ENCODE measurements at places on chromosomes 4 and X.

DNA sequence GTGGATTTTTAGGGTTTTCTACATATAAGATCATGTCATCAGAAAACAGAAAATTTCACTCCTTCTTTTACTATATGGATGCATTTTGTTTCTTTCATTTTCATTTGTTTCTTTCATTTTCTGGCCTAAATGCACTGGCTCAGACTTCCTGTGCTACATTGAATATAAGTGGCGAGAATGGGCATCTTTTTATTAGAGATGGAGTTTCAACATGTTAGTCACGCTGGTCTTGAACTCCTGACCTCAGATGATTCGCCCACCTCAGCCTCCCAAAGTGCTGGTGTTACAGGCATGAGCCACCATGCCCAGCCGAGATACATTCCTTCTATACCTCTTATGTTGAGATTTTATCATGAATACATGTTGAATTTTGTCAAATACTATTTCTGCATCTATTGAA, 61.8 kb downstream of the BRWD3 start:
- no peak for DNase-seq

- no peak for DNase-seq
These were observed 36.6 kb upstream of the UGT2A1 start for GRCh38 chr4:69689599-69689998.

DNA sequence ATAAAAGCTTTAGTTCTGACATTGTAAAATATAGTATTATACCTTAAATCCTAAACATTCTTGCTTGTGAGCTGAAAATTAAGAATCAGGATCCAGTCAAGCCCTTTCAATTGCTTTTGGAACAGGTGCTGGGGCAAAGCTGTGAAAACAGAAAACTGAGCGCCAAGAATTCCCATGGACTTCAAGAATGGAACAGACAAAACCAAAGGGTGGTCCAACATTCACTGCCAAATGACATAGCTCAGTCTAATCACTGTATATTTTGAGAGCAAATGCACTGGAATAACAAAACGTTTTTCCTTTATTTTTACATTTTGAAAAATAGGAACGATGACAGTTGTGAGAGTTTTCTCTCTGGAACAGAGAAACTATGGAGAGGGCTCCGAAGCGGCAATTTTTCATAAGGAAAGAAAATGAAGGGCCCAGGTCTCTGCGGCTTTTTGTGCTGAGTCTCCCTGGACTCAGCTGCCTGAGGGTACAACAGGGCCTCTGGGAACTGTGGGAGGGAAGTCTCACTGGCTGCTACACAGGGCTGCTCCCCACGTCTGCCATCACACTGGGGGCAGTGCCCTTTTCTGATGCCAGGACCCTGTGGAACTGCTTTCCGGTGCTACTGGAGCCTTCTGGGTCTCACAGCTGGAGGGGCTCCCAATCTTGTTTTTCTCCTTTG, 56.0 kb upstream of the BMPR1B start:
- no peak for DNase-seq

GRCh38 chr4:47690611-47691010, 147.3 kb downstream of the CORIN start:
- no peak for DNase-seq

- no peak for DNase-seq
These were observed 91.7 kb upstream of the PHOX2B start for GRCh38 chr4:41839916-41840854.

DNA sequence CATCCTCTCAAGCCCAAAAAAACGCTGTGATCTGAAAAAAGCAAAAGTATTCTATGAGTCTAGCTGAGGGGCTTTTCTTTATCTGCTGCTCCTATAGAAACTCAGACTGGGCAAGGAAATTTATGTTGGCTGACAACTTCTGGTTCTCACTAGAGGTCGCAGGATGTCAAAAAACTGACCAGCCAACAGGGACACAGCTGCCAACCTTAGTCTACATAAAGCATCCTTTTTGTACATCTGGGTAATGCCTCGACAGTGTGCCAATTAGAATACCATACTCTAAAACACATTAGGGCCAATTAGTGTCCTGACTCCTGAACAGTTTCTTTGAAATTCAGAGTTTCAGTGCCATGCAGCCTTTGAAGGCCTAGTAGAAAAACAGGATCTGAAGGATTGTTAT, 8.8 kb upstream of the TLL1 start:
- no peak for DNase-seq

DNA sequence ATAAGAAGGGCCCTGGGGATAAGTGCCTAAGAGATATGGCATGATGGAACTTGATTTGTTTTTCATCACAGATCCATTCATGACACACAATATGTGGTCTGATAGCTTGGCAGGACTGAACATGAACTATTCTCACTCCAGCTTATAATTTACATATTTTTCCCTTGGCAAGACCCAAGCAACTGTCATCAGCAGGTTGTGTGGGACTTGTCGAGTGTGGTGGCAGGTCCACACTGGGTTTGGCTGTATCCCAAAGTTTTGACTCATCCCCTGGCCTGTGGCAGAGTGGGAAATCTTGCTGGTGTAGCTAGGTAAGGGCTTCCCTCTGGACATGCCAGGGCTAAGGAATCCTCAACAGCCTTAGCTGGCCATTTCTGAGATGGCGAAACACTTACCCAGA, 81.0 kb upstream of the STIM2 start:
- no peak for DNase-seq

DNA sequence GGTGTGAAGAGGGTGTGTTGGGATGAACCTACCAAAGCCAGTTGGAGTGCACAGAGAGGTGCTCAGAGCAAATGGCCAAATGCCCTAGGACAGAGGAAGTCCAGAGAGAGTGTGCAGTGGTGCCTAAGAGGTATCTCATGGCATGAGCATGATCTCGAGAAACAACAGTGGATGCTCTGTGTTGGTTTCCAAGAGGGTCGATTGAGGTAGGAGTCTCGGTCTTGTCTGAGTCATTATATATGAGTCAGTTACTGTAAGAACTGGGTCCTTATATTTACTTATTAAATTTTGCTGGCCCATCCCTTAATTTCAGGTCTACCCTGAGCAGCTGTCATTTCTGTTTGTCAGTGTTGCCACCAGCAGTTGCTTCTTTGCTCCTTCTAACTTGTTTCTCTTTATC, 86.6 kb upstream of the TMEM150C start:
- no peak for DNase-seq

DNA sequence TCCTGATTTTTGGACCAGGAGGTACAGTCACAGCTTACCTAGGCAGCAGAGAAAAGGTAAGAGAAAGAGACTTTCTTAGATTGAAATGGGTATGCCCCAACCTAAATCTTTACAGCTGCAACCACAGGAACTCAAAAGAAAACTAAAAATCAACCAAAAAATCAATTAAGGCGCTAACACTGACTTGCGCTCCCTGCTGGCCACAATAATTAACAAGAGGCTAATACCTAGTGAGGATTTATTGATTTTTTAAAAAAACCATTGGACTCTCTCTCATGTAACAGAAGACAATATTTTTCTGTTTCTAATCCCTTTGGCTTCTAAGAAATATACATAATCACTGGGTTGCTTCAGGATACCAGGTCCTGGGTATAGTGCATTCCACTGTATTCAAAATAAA, 153.9 kb upstream of the TENM3 start:
- DNase-seq = no peak

DNA sequence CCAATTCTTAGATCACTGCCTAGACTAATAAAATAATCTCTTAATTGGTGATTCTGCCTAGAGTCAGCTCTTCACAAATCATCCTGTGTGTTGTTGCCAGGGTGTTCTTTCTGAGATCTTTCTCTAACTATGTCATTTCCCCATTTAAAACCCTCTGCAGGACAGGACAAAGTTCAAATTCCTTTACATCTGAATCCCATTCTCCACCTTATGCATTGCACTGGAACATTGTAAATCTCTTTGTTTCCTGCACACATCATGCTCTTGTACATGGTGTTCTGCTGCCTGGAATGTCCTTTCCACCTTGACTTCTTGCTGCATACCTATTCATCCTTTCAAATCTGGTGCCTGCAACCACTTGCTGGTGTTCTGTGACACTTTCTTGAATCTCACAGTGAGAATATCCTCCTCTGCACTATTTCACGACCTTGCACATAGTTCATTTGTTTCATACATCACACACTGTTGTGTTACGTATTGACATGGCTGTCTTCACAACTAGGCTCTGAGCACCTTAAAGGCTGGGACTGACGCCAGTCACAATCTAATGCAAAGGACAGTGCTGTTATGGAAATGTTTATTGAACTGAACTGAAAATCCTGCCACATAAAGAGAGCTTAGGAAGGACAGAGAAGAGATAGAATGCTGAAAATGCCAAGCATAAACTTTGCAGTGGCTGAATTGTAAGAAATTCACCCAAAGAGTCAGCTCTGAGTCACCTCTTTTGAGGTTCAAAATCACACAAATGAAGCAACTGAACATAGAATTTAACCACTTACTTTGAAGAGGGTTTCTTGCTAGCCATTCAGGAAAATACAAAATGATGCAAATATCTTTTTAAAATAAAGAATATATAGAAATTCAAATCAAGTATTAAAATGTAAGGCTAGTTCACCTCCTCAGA, 26.4 kb upstream of the SMIM14 start:
- no peak for DNase-seq

DNA sequence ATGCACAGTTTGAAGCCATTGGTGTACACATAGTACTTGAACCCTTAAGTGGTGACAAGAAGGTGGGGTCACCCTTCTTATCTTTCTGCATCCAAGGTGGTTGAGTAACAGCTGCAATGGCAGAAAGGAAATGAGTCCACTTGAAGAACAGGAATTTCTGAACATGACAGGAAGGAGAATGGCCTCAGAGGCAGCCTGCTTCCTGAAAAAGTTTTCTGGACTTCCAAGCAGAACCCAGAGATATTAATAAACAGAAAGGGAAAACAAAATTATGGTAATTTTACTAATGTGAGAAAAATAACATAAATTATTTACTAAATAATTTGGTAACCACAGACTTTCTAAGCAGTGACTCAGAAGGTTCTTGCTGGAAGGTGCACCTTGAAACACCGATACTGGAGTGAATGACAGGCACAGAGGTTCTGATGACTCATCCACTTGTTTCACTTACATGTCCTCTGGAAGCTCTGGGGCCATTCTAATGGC, 119.9 kb upstream of the HS3ST1 start:
- no peak for DNase-seq

GRCh38 chrX:110032534-110033147, 29.7 kb downstream of the TMEM164 start:
- no peak for DNase-seq

GRCh38 chr4:151184523-151185458, 85.4 kb downstream of the RPS3A start:
- DNase-seq = no peak

- peak; percentile 21 for DNase-seq
These were observed 7.1 kb downstream of the SLC49A3 start for GRCh38 chr4:681736-682451.

DNA sequence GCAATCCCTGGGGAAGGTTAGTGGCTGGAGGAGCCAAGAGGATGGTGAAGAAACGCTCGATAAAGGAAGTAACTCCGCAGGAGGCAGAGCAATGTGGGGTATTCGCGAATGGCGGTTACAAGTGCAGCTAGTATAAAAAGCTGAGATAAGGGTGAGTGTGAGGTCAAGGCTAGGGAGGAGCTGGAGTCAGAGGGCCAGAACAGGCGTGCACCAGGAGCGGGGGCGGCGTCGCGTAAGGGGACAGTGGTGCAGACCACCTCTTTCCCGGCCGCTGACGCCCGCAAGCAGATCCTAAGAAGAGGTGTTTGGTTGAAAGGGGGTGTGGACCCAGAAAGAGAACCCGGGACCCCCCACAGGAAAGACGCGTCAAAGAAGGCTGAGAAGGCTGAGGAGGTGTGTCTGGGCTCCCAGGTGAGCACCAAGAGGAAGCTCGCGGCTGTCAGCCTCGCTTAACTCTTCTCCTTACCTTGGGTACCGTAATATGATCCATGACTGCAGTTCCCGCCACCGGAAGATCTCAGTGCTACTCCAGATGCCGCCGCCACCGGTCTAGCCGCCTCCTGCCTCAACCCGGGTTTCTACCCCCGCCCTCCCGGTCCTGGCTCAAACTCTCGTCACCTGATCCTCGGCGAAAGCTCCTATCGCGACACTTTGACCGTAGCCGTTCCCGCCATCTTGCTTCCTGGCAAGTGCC, at the start of gene MTMR8:
Gene MTMR8, minus strand, starts transcription at position 579 of the 694 bp plus-strand sequence. Its CDS starts 89 bp downstream, at position 490.
- peak; percentile 58 for DNase-seq

- DNase-seq = peak; percentile 50
These were observed 9.9 kb downstream of the TMSB4X start for GRCh38 chrX:12984603-12985319.

DNA sequence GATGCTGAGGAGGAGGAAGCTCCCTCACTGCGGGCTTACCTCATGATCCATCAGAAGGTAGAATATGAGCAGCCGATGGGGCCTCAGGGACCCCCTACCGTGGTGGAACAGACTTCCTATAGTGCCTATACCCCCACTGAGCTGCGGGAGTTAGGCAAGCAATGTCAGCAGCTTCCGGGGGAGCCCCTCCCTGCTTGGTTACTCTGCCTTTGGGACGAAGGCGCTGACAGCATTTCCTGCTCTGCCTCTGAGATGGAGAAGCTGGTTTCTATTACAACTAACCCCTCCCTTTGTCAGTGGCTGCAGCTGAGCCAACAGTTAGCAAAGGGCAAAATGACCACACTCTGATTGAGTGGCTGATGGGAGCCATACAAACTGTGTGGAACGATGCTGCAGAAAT, 430.7 kb downstream of the IDS start:
- peak; percentile 26 for DNase-seq

- no peak for DNase-seq
These were observed 85.2 kb upstream of the STS start for GRCh38 chrX:7062276-7062675.

- no peak for DNase-seq
These were observed 199.1 kb downstream of the SPATA18 start for GRCh38 chr4:52250154-52250553.

GRCh38 chr4:65973186-65973585, 302.9 kb upstream of the EPHA5 start:
- no peak for DNase-seq

DNA sequence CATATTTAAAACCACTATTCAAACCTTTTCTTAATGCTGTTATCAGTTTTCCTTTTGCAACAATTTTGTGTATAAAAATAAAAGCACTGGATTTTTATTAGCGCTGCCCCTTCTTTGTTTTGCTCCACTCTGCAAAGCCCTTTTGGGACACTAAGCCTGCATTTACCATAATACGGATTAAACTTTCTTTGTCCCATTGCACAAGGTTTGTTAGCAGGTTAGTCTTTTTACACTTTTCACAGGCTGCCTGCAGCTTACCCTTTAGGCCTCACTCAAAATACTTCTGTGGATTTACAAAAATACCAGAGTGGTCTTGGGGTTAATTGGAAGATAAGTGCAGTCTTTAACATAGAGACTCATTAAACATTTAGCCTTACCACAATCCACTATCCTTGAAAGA, 35.7 kb upstream of the MAB21L2 start:
- no peak for DNase-seq

GRCh38 chr4:39043861-39044363, 11.7 kb upstream of the TMEM156 start:
- no peak for DNase-seq

DNA sequence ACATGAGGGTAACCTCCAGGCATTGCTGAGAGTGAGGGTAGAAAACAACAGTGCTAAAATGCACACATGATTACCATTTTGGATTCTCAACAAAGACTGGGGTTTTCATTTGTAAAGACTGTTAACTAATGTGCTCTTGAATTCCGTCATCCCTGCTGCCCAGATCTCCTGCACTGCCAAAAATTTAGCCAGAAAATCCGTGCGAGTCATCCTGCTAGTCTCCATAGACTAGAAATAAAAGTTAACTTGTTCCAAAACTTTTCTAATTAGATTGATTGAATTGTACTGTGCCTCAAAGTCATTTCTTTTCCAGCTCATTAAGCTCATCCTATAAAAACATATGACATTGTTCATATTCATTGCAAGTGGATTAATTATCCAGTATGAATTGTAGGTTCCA, 99.8 kb downstream of the ARSF start:
- no peak for DNase-seq

GRCh38 chr4:11783588-11783987, 354.9 kb upstream of the HS3ST1 start:
- DNase-seq = no peak
